ENCODE measurements at places on chromosomes 3 and 15.

- DNase-seq = no peak
These were observed 43.6 kb downstream of the PDIA5 start for GRCh38 chr3:123110282-123110975.

DNA sequence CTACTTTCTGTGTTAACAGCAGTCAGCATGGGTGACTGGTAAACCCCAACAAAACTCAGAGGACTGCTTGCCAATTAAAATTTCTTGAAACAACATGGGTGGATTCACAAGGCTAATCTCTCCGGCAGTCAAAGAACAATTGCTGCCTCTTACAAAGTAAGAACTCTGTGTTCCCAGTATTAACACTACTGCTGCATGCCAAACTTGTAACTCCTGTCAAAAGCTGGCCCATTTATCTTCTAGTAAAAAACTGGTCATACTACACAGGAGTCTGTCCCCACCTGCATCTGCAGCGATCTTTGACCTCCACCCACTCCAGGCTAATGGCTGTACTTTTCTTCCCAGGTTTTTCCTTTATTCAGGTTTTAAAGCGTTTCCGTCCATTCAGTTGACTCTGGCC, 8.7 kb upstream of the ZNF589 start:
- DNase-seq = no peak

DNA sequence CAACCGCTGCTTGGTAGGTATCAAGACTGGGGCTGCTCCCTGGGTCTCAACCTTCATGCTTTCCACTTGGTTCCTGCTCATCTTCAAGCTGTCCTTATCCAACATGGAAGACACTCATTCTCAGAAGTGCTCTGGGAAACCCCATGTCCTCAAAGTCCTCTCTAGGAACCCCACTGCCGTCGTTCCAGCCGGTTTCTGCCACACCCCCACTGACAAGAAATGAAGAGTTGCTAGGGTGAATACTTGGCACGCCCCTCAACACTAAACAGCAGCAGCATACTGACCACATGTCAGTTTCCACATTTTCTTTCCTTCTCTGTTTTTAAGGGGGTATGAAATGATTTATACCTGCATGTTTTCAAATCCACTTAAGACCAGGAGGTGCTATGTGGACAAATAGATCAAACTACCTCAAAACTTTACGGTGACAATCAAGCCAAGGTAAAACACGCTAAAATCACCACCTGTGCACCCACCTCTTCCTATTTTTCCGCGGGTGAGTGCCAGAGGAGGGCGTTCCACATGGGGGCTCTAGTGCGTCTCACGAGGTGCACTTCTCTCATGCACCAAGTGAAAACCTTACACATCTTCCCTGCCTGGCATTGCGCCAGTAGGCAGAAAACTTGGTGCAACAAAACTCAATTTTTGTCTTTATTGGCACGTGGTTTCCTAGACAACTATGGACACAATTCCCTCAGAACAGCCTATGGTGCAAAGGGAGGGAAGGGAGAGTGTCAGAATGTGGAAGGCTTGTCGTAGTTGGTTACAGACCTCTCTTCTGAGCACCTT, 125.1 kb downstream of the TJP1 start:
- no peak for DNase-seq

GRCh38 chr15:101394654-101395053, 94.9 kb downstream of the PCSK6 start:
- no peak for DNase-seq

GRCh38 chr15:71779073-71779797, 31.1 kb upstream of the NR2E3 start:
- DNase-seq = no peak

DNA sequence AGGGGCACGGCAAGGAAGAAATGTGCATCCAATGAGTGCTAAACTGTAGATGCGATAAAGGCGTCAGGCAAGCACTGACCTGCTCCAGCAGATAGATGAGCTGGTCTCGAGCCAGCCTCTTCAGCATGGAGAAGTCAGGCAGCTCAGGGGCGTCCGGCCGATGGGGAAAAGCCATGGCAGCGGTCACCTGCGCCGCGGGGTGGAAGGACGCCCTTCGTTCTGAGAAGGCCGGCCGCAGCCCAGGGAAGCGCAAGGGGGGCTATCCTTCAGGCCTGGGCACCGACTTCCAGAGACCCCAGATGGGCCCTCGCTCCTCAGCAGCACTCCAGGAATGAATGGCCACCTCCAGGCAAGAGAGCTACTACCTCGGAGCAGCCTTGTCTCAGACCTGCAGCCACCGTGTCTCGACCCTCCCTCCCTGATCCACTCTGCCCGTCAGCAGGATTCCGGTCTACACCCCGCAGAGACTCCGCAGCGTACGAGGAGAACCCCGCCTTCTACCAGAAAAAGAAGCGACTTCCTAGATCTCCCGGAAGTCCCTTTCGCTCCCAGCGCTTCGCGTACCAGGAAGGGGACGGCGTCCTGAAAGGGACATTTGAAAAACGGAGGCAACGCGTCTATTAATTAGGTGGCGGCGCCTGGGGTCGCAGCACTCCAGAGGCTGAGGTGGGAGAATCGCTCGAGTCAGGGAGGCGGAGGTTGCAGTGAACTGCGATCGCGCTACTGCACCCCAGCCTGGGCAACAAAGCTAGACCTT, at the start of gene VPS33B:
TSS of gene VPS33B (minus strand) at position 520 of the 757 bp plus-strand sequence. CDS start at position 175, 345 bp downstream.
- DNase-seq = peak; percentile 72

- DNase-seq = no peak
These were observed 32.5 kb downstream of the ACAD9 start for GRCh38 chr3:128911911-128912310.

GRCh38 chr3:121126707-121127035, 218.7 kb downstream of the STXBP5L start:
- no peak for DNase-seq

DNA sequence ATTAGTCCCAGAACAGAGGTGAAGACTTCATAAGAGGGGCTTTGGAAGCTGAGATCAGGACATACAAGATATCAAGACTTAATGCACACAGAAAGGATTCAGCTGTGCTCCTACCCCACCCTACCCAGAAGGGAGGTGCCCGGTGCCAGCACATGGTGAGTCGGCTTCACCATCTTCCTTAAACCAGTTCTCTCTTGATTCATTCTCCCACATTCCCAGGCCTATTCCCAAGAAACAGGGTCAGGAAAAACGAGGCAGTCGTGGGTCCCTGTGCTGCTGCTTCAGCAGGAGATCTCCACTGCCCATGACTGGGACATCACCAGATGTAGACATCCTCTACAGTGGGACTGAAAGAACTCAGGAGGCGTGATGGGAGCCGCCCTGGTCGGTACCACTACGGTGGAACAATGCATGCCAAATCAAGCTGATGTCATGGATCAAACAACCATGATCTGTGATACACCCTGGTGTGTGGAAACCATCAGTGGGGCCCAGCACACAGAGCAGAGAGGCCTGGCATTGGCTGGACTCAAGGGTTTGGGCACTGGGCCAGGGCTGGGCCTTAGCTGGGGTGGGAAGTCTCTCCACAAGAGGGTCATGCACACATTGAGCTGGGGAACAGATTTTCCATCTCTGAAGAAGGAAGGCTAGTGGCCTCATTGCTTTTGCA, 41.9 kb downstream of the CCDC12 start:
- no peak for DNase-seq

DNA sequence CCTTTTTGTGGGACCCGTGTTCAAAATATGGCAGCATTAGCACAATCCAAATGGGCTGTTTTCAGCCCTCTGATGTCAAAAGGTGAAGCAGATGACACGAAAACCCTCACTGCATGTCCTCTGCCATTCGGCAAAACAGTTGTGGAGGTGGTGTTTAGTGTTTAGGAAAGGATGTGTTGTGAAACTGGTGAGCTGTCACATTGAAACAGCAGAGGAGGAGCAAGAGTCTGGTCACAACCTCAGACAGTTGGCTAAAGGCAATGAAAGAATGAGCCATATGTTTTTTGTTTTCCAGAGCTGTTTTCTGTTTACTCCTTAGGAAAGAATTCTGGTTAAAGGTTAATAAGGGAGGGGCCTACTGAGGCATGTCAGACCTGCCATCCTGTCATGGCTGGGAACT, 140.7 kb downstream of the VPS8 start:
- DNase-seq = no peak

DNA sequence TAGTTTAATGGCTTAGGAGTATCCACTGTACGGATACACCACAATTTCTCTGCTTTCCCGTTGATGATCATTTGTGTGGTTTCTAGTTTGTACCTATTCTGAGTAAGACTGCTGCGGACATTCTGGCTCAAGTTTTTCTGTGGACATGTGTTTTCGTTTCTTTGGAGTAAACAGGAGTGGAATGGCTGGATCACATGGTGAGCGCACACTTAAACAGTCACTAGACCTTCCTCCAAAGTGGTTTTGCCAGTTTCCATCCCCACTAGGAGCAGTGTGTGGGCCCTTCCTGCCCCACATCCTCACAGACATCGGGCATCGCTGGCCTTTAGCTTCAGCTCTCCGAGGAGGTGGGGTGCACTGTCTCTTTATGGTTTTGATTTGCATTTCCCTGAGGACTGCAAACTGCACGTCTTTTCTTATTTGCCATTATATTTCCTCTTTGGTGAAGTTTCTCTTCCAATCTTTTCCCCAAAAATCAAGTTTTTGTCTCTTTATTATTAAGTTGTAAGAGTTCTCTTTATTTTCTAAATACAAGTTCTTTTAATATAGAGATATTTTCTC, 94.1 kb downstream of the VGLL4 start:
- no peak for DNase-seq

GRCh38 chr15:42344763-42345162, 14.5 kb upstream of the CAPN3 start:
- no peak for DNase-seq

GRCh38 chr3:153144071-153144470, 18.0 kb upstream of the RAP2B start:
- DNase-seq = no peak

DNA sequence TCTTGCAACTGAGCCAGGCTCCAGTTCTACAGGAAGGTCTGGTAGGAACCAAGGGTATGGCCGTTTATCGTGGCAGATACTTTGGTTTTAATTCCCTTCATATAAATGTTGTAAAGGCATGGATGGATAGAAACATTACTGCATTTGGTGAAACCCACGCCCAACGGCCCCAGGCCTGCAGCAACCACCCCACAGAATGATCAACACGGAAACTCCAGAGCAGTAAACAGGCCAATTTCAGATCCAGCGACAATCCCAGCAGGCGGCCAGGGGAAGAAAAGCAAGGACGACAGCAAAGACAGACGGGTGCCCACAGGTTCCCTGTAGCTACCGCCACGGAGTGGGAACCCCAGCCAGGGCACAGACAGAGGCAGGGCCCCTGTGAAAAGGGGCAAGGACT, 32.6 kb upstream of the PCSK6 start:
- no peak for DNase-seq

GRCh38 chr15:101277943-101278564, 769 bp upstream of the SELENOS start:
- DNase-seq = no peak

DNA sequence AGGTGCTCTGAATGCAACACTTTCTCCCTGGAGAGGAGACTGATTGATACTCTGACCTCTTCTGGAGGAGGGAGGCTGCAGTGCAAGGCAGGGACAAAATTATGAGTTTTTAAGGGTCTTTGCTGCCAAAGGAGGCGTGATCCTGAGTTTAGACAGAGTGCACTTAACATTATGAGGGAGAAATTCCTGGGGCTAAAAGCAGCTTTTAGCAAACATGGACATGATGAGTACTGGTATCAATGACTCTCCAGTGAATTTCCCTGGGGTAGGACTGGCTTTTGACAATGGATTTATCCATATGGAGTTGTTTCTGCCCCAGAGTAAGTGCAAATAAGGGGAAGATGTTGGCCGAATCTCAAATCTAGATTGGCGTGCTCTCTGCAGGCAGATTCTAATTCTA, 133.1 kb downstream of the THSD4 start:
- DNase-seq = no peak
